ENCODE measurements at places on chromosomes 16 and 17.
A peak's percentile ranks its signal among the peaks of the same experiment; 100 is the strongest.

GRCh38 chr17:39995438-39995837 lies 14.8 kb downstream of the PSMD3 start:
- no peak for DNase-seq

GRCh38 chr17:68057531-68057952 lies 22.0 kb downstream of the KPNA2 start:
- no peak for DNase-seq

- no peak for DNase-seq
Measured at GRCh38 chr17:13537871-13538643, 63.7 kb downstream of the HS3ST3A1 start.

- no peak for DNase-seq
Measured at GRCh38 chr16:89573826-89574680, 1.5 kb upstream of the CPNE7 start.

DNA sequence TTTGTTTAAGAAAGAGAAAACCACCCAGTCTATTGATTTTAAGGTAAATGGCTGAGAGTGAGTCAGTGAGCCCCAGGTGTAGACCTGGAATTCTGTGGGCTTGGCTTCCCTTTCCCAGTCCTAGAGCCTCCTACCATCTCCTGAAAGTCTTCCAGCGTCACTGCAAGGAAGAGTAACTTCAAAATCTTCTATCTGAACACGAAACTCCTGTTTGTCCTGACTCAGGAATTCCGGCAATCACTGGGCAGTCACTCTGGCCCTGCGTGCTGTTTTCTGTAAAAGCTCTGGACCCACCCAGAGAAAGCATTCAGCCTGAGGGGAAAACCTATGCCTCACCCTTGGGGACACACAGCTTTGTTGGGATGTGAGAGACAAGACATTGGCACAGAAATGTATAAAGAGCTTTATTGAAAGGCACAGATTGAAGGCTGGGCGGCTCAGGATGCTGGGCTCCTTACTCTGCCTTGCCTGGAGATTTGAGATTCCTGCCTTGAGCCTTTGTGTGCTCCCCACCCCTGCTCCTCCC lies 15.9 kb downstream of the MINK1 start:
- peak; percentile 14 for DNase-seq

DNA sequence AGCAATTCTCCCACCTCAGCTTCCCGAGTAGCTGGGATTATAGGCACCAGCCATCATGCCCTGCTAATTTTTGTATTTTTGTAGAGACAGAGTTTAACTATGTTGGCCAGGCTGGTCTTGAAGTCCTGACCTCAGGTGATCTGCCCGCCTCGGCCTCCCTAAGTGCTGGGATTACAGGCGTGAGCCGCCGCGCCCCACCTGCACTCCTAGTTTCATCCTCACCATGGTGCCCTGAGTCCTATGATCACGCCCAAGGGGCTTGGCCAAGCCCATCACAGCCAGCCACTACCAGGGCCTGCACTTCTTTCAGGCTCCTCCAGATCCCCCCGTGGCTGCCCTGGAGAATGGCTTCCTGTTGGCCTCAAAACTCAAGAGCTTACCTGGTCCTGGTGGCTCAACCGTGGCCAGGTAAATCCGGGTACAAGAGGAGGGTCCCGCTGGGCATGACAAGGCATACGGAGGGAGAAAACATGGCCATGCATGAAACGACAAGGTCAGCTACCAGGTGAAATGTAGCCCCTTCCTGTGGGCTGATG lies 20.4 kb upstream of the TFAP4 start:
- no peak for DNase-seq

- DNase-seq = no peak
Measured at GRCh38 chr16:55901566-55902217, 26.5 kb upstream of the CES5A start.

DNA sequence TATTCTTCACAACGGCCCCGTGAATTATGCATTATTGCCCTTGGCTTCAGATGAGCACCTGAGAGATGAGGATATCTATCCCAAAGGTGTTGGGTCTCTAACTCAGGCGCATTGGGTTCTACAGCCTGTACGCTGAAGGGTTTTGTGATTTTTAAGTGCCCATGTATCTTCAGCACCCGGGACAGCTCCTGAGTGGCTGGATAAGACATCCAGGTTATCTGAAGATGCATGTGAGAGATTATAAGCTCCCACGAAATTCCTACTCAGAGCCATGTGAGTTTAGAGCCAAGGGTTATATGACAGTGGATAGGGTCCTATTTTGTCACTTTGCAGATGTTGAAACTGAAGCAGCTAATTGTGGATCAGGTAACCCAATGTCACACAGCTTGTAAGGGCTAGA lies 612.3 kb upstream of the EEF2KMT start:
- no peak for DNase-seq

- DNase-seq = no peak
Measured at GRCh38 chr16:906296-906695, 64.5 kb downstream of the LMF1 start.

GRCh38 chr16:76634847-76635697 lies 357.9 kb downstream of the CNTNAP4 start:
- no peak for DNase-seq

- no peak for DNase-seq
Measured at GRCh38 chr16:59950431-59950830, 1216.3 kb upstream of the GOT2 start.

DNA sequence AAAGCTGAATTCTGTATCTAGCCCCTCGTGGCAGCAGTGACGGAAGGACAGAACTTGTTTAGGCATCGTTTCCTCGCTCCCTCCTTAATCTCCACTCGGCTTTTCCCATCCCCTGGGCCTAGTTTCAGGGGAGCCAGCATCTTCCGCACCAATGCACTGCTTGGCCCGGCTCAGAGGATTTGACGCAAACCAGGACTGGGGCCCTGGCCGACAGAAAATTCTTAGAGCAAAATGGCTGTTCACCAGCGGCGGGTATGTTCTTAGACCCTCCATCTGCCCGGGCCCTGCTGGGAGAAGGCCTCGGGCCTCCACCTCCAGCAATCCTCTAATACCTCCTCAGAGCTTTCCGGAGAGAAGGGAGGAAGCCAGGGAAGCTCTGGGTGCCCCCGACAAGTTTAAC lies 54.6 kb downstream of the TBC1D16 start:
- no peak for DNase-seq

All from GM10248 (cell line).